ENCODE measurements at places on chromosomes 4 and X.

- DNase-seq: no peak
Measured at GRCh38 chr4:82782626-82783345, 15.8 kb downstream of the SCD5 start.

DNA sequence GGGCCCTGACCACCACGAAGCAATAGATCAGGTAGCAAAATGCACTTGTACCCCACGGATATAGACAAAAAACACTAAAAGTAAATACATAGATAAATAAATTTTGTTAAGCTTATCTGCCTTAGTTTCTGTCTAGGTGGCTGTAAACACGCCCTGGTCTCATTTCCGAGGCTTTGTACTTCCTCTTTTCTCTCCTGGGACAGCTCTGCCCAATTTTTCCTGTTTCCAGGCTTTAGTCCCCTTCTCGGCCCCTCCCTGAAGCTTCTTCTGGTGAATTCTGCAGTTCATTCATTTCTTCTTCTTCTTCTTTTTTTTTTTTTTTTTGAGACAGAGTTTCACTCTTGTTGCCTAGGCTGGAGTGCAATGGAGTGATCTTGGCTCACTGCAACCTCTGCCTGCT, 73.4 kb upstream of the STOX2 start:
- DNase-seq: no peak

- no peak for DNase-seq
Measured at GRCh38 chrX:111465669-111466068, 45.8 kb upstream of the SERTM2 start.

- peak; percentile 45 for DNase-seq
Measured at GRCh38 chrX:71178908-71179307, 34.3 kb downstream of the NLGN3 start.

DNA sequence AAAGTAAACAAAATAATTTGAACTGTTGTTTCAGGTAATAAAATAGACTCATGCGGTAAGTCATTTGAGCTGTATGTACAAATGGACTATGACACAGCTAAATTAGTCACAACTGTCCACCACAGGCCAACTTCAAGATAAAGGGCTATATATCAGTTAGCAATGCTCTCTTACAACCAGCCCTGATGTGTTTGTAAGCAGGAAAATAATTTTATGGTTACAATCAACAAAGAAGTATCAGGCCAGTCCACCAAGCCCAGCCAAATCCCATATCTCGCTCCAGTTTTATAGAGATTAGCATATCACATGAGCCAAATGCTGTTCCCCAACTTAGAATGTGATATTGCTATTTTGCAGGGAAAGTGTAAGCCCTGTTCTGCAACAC, 511 bp upstream of the DUSP21 start:
- DNase-seq: no peak
